LoVo (cell line): ENCODE measurements at places on chromosomes 5 and 9.

DNA sequence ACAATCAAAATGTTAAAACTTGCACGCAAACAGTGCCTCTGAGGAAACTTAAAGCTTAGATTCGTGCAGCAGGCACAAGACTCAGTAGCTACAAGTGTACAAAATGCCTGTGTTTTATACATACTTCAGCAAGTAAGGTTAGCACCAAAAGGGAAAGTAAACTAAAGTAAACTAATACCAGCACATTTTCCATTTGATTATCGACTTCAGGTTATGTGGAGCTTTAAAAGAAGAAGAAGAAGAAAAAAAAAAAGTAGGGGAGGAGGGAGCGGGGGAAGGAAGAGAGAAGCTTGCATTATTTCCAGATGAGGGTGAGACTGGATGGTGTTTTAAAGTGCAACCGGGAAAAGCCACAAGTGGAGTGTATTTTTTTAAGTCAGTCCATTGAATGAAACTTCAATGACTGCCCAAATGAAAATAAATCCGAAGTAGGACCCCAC lies 596 bp upstream of the ADAMTS6 start:
- no peak for DNase-seq

- no peak for DNase-seq
Measured at GRCh38 chr5:159459951-159460538, 129.8 kb upstream of the IL12B start.

GRCh38 chr5:127076315-127077129 lies 3.2 kb upstream of the C5orf63 start:
- DNase-seq: peak; percentile 27

DNA sequence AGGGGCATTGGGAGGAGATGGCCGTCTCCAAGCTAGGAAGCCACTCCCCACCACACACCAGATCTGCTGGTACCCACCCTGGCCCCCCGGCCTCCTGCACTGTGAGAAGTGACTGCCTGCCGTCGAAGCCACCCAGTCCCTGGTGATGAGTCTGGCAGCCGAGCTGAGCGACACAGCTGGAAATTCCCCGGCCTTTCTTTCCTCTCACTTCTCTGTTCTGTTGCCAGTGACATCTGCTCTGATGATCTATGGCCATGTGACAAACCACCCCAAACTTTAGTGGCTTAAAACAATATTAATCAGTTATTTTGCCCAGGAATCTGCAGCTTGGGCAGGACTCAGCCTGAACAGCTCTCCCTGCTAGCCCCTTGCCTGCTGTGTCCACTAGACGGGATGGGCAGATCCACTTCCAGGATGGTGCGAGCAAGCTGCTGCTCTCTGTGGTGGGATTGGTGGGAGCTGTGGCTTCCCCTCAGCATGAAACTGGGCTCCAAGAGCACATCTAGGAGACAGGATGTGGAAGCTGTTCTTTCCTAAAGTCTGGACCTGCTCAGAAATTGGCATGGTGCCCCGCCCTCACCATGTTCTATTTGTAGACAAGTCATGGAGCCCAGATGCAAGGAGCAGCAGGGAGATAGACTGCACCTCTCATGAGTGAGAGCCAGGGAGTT lies 211.2 kb downstream of the GADD45G start:
- no peak for DNase-seq

DNA sequence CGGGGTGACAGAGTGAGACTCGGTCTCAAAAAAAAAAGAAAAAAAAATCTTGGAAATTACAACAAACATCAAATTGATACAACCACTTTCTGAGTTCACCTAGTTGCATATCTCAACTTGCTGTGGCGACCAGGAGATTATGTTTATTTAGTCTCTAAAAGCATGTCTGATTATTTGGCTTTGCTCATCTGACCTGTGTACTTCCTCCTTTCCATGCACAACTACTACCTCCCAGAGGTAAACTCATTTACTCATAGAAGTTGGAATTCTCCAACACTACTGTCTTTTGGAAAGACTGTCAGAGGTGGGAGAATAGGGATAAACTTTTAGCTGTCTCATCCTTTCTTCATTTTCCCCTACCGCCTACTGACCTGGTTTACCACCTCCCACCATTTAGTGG lies 42.6 kb downstream of the MTMR12 start:
- no peak for DNase-seq

GRCh38 chr5:67413721-67414120 lies 217.1 kb upstream of the CD180 start:
- DNase-seq: no peak

GRCh38 chr9:19208653-19209052 lies 21.8 kb upstream of the DENND4C start:
- no peak for DNase-seq

DNA sequence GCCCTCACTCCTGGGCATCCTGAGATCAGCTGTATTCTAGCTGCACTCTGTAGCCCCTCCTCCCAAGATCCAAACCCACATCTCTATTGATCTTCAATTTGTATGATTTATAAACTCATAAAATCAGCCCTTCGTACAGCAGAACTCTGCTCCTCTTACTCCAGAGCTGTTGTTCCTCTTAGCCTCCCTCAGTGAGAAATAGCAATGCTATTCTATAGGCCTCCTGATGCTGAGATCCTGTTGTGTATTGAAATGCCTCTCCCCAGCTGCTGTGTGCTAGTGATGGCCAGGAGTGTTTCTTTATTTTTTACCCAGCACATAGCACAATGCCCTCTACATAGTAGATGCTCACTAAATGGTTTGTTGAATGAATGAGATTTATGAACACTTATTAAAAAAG lies 320.5 kb upstream of the ADCY2 start:
- DNase-seq: no peak

- DNase-seq: no peak
Measured at GRCh38 chr9:70285981-70286598, 27.3 kb downstream of the SMC5 start.

GRCh38 chr9:33709269-33709668 lies 86.1 kb upstream of the PRSS3 start:
- DNase-seq: no peak
